Activated T-helper 2 cell treated with anti-CD3 and anti-CD28 coated beads, Interferon-gamma antibody, Interleukin-2, Interleukin-4, amounts not matched to agents 10 μg/mL and 5 μg/mL and 100 μg/mL, durations not matched to agents 14 hours and 24 hours and 36 hours (primary cell): ENCODE measurements at places on chromosomes 1 and 21.

DNA sequence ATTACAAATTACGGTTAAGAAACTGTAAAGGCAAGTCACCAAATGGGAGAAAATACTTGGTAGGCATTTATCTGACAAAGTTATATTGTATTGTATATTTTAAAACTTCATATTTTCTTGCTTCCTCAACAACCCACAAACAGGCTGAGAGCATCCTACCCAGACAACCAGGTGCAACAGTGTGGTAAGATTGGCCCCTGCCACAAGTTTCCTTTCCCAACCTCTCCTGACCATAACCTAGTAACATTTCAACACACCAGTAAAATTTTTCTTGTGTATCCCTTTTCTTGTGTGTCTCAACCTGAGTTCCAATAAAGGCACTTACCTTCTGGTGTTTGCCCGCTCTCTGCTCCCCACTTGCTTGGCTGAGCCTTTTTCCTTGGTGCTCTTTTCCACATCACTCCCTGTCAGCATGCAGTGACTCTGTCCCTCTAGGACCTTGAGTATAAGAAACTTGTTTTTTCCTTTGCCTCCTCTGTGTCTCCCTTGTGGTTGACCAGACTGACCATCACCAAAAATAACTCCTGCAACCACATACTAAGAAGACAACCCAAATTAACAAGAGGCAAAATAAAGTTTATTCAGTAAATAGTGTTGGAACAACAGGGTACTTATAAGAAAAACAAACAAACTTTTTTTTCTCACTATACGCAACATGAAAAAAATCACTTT, 40.9 kb downstream of the FCRL3 start:
- DNase-seq = no peak

GRCh38 chr21:38802050-38803026, 3.4 kb upstream of the ETS2 start:
- no peak for DNase-seq

DNA sequence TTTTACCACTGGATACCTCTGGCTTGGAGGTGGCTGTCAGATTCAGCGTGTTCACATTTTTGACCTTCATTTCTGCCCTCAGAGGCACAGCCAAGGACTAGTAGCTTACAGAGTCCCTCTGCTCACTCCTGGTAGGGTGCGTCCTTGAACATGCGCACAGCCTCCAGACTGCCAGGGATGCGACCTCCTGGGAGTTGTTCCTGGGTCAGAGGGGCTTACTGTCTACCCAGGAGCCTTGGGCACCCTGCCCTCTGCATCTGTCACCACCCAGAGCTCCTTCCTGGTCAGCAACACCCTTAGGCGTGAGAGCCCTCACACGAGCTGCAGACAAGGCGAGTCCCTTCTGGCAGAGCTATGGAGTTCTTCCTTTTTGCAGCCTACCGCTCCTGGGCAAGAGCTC, 1.7 kb downstream of the SLX9 start:
- DNase-seq = no peak

DNA sequence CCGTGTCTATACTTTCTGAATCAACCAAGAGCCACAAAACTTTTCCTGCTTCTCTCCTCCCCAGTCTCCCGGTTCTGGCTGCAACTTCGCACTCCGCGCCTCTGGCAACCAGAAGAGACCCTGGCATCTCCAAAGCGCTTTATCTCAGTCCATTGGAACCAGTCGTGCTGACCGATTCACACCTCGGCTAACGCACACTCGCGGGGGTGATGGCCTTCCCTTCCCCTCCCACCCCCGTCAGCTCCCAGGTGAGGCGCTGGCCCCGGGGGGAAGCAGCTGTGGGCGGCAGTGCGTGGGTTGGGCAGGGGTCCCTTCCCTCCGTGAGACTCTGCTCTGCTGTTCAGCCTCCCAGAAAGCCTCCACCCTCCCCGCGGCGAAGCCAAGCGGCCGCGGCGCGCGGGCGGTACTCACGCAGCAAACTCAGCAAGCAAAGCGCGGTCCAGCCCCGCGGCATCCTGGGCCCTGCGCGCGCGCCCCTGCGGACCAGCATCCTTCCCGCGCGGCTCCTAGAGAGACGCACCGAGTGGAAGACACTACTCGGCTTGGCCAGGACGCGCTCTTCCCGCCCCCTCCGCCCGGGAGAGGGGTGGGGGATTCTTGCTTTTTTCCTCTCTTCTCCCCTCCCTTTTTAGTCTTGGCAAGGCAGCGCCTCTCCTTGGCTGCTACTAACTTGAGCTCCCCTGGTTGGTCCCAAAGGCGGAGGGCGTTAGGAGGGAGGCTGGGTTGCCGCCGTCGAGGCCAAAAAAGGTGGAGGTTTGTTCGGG, at the start of gene CD34:
TSS of gene CD34 (minus strand) at position 535 of the 764 bp plus-strand sequence. CDS start at position 490, 45 bp downstream.
- DNase-seq = no peak

GRCh38 chr1:107637101-107637500, 327.9 kb downstream of the VAV3 start:
- DNase-seq = no peak

- no peak for DNase-seq
These were observed 368.3 kb downstream of the PCP4 start for GRCh38 chr21:40235528-40235927.

- no peak for DNase-seq
These were observed 19.6 kb upstream of the DHCR24 start for GRCh38 chr1:54906586-54906985.

DNA sequence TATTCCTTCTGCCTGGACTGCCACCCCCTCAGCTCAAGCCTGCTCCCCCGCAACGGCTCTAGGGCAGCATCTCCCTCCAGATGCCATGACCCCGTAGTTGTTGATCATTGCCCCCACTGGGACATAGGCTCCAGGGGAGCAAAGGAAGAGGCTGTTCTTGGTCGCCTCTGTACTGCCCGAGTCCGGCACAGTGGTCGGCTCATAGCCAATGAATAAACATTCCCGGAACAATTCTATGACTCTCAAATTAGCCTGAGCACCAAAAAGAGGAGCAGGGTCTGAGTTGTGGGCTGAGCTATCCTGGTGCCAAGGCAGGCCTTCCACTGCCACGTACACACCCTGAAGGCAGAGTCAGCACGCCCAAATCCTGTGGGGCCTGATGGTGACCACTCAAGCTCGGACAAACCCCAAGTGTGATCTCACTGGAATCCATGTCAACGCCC, 33.1 kb downstream of the CAPZB start:
- no peak for DNase-seq

DNA sequence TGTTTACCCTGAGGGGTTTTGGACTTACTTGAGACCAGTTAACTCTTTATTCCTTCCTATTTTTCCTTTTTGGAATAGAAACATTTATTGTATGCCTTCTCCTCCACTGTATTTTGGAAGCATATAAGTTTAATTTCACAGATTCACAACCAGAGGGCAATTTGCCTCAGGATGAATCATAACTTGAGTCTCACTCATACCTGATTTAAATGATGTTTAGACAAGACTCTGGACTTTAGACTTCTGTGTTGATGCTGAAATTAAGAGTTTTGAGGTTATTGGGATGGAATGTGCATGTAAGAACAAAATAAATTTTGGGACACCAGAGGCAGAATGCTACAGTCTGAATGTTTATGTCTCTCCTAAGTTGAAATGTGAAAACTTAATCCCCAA, 7.1 kb upstream of the ADAM30 start:
- DNase-seq = no peak

- no peak for DNase-seq
These were observed 73.3 kb downstream of the IFI44 start for GRCh38 chr1:78722947-78723346.

- DNase-seq = no peak
These were observed 1.2 kb upstream of the XPR1 start for GRCh38 chr1:180630408-180631193.

DNA sequence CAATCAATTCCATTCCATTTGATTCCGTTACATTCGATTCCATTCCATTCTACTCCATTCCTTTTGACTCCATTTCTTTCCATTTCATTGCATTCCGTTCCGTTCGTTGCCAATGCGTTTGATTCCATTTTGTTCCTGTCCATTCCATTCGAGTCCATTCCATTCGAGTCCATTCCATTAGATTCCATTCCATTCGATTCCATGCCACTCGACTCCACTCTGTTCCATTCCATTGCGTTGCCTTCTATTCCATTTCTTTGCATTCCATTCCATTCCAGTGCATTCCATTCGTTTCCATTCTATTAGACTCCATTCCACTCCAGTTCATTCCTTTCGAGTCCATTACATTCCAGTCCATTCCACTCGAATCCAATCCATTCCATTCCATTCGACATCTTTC, 2587.5 kb upstream of the TPTE start:
- DNase-seq = no peak

DNA sequence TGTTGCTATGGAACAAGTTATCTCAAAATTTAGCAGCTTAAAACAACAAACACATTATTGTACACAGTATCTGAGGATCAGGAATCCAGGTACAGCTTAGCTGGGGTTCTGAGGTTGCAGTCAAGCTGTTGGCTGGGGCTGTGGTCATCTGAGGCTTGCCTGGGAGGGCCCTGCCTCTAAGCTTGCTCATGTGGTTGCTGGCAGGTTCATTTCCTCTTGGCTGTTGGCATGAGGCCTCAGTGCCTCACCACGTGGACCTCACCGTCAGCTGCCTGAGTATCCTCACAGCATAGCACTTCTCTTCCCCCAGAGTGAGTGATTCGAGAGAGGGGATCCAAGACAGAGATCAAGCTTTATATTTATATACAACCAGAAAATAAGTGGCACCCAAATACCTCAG, 18.6 kb downstream of the NTPCR start:
- no peak for DNase-seq

- no peak for DNase-seq
These were observed 6.9 kb downstream of the CAMK1G start for GRCh38 chr1:209590405-209590804.

- DNase-seq = no peak
These were observed 242.3 kb downstream of the GPATCH2 start for GRCh38 chr1:217388522-217389065.

DNA sequence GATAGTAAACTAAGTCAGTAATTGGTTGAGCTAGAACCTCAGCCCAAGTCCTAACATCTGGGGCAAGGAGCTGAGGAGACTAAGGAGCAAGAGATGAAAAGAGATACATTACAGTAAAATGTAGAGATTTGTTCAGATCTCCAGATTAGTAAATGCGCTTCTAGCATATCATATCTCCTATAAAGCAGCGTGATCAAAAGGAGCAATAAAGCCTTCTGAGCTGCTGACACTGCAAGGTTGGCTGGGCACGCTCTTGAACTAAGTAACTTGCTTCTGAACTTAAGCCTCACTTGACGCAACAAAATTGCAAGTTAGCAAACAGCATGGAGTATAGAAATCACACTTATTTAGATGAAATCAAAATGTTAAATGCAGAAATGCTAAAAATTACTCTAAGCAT, 80.9 kb downstream of the LRRC53 start:
- no peak for DNase-seq

DNA sequence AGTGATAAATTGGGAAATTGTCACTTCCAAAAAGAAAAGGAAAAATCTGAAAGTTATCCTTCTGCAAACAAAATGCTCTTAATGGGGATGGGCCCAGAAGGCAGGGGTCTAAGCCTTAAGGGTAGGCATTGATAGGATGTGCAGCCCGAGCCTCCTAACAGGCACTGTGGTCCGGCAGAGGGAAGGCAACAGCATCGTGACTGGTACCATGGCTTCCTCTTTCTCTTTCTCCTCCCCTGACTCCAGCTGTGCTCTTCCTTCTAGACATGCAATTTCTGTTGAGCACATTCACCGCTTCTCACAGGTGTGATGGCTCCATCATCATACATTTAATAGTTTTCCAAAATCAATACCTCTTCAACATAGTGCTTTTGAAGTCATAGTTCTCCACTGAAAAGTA, 91.5 kb downstream of the SELENOF start:
- DNase-seq = no peak

- no peak for DNase-seq
These were observed 97.9 kb upstream of the EDN2 start for GRCh38 chr1:41582351-41582750.

- DNase-seq = peak; percentile 3
These were observed 33.1 kb upstream of the COL6A2 start for GRCh38 chr21:46064870-46065214.

DNA sequence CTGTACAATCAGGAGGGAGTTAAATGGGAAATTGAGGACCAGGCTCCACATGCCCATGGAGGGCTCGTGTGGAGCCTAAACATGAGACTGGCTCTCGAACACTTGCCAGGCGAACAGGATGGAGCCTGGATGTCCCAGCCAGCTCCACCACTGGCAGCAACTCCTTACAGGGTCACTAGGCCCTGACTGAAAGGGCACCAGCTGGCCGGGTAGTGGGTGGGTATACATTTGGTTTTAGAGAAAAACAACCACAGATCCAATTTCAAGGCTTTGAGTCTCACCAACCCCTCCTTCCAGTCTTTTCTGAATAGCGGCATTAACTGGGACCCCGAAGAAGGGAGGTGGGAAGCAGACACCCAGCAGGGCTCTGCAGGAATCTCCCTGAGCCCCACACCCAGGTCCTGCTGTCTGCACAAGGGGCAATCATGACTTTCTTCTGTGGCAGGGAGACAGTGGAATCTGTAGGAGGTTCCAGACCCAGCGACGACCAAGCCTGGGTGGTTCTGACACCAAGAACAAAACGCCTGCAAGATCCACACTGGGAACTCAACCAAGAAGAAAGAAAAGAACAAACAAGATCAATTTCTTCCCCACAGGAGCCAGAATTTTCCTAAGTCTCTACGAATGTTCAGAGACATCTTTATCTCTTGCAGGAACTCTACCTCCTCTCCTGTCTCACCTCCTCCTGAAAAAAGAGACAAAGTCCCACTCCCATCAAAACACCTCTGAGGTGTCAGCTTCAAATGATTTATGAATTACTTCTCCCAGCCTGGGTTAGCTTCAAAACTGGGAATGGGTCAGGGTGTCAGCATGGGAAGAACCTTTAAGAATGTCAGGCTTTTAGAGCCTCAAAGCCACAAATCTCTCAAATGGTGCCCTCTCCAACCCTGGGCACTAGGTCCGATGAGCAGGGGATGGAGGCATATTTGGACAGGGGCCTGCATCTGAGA, 26.5 kb upstream of the SRP9 start:
- DNase-seq = no peak

DNA sequence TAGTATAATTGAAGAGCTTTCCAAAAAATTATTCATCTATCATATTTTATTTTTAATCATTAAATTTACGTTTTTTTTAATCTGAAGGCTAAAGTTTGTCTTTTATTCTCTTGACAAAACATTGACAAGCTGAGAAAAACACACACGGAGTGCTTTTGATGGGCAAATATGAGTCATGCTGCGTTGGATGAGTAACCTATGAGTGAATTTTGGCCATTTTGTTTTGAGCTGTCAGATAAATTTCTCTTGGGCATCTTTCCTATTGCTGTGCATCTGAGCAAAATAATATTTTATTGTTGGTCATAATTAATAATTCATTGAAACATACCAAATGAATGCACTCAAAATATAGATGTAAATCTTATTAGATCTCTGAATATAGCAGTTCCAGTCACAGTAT, 1144.1 kb upstream of the ADGRL2 start:
- no peak for DNase-seq
